ENCODE measurements at places on chromosomes 12 and 14. TPM values are rescaled to one million over a fixed set of nuclear protein-coding genes. Genes with fewer than 3 reads are reported as not detected.

The LTBP2 gene
- polyA plus RNA-seq, result 0.17 TPM

The CPSF2 gene
- polyA plus RNA-seq, result 48.8 TPM

The TEX52 gene
- not detected for polyA plus RNA-seq

The TEAD4 gene
- polyA plus RNA-seq, result not detected

The TNS2 gene
- polyA plus RNA-seq, result not detected

The RD3L gene
- not detected for polyA plus RNA-seq

The CIDEB gene
- polyA plus RNA-seq, result 8.9 TPM

The ACOT4 gene
- 2.6 TPM for polyA plus RNA-seq

The FAM161B gene
- 1.3 TPM for polyA plus RNA-seq

The SMCO2 gene
- not detected for polyA plus RNA-seq

The WIF1 gene
- polyA plus RNA-seq, result not detected

The HOXC5 gene
- polyA plus RNA-seq, result not detected

The MIPOL1 gene
- not detected for polyA plus RNA-seq

The TMEM30B gene
- polyA plus RNA-seq, result 2.4 TPM

The PLEKHG7 gene
- 0.10 TPM for polyA plus RNA-seq

The CD163L1 gene
- polyA plus RNA-seq, result not detected

The NTS gene
- polyA plus RNA-seq, result not detected

The CRACR2A gene
- polyA plus RNA-seq, result 13.7 TPM

The PCK2 gene
- 26.4 TPM for polyA plus RNA-seq

The RPGRIP1 gene
- not detected for polyA plus RNA-seq

The CCDC196 gene
- not detected for polyA plus RNA-seq

The ACOT6 gene
- not detected for polyA plus RNA-seq

The RTL1 gene
- polyA plus RNA-seq, result not detected

The IL22 gene
- not detected for polyA plus RNA-seq

The TAS2R31 gene
- 0.47 TPM for polyA plus RNA-seq

The TMEM132C gene
- not detected for polyA plus RNA-seq

The OTX2 gene
- not detected for polyA plus RNA-seq

The MORN3 gene
- polyA plus RNA-seq, result 2.9 TPM

The FAM90A1 gene
- polyA plus RNA-seq, result not detected

The PRR13 gene
- polyA plus RNA-seq, result 587 TPM

The ENO2 gene
- 22.3 TPM for polyA plus RNA-seq

The ZNF891 gene
- 0.75 TPM for polyA plus RNA-seq

The NPFF gene
- polyA plus RNA-seq, result not detected

The PROX2 gene
- polyA plus RNA-seq, result not detected

The EMC9 gene
- polyA plus RNA-seq, result 10.7 TPM

The TUNAR gene
- not detected for polyA plus RNA-seq

The KRT6B gene
- not detected for polyA plus RNA-seq

The DPPA3 gene
- not detected for polyA plus RNA-seq

The TC2N gene
- 87.6 TPM for polyA plus RNA-seq

The TDP1 gene
- 45.0 TPM for polyA plus RNA-seq

The P2RX2 gene
- not detected for polyA plus RNA-seq

The ACSM4 gene
- polyA plus RNA-seq, result not detected

The APPL2 gene
- polyA plus RNA-seq, result 14.6 TPM

The FSCB gene
- polyA plus RNA-seq, result not detected

The KIF5A gene
- polyA plus RNA-seq, result not detected

The CTDSP2 gene
- polyA plus RNA-seq, result 52.6 TPM

The SLC35F4 gene
- not detected for polyA plus RNA-seq

The PRH1 gene
- polyA plus RNA-seq, result 7.2 TPM
